ENCODE measurements at places on chromosomes 5 and 9.
A peak's percentile ranks its signal among the peaks of the same experiment; 100 is the strongest.

DNA sequence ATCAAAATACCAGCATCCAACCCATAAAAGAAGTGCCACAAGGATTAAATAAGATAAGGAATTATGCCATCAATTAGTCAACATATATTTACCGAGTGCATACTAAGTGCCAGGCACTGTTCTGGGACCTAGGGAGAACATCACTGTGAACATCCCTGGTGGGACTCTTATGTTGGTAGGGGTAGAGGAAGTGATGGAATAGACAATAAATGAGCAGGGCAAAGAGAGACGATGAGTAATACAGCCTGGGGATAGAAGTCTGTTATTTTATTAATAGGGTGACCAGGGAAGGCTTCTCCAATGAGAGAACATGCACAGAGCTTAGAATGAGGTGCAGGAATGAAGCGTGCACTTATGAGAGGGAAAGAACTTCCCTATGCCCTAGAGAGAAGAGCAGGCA is 47.4 kb upstream of the VLDLR start:
- no peak for DNase-seq

DNA sequence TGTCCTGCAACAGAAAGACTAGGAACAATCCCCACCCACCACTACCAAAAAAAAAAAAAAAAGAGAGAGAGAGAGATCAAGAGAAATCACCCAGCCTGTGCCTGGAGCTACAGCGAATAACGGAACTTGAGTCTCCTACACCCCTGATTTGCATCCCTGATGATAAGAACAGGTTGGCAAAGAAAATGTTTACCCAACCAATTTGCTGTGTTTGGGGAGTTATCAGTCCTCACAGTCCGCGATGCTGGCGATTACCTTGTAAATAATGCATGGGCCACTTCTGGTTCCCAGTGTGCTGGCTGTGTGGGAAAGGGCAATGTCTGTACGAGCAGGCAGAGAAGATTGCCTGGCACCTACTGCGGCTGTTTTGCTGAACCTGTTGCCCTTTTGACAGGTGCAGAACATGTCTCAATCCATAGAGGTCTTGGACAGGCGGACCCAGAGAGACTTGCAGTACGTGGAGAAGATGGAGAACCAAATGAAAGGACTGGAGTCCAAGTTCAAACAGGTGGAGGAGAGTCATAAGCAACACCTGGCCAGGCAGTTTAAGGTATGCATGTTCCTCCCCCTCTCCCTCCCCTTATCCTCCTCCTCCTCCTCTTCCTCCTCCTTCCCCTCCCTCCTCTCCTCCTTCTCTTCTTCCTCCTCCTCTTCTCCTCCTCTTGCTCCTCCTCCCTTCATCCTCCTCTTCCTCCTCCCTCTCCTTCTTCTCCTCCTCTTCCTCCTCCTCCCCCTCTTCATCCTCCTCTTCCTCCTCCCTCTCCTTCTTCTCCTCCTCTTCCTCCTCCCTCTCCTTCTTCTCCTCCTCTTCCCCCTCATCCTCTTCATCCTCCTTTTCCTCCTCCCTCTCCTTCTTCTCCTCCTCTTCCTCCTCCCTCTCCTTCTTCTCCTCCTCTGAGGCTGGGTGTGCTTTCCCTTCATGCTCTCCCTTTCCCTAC is 8.3 kb downstream of the OLFM1 start:
- no peak for DNase-seq

- no peak for DNase-seq
Measured at GRCh38 chr5:172740428-172741205, 30.4 kb downstream of the DUSP1 start.

GRCh38 chr5:41325074-41325473 is 111.7 kb upstream of the C6 start:
- no peak for DNase-seq

- DNase-seq, result peak; percentile 15
Measured at GRCh38 chr9:127828262-127829031, 25.8 kb downstream of the FPGS start.

- peak; percentile 58 for DNase-seq
Measured at GRCh38 chr5:78985116-78985724, at the start of gene ARSB. TSS of gene ARSB (minus strand) at chr5:78985310. CDS start at chr5:78985248, 62 bp downstream.

DNA sequence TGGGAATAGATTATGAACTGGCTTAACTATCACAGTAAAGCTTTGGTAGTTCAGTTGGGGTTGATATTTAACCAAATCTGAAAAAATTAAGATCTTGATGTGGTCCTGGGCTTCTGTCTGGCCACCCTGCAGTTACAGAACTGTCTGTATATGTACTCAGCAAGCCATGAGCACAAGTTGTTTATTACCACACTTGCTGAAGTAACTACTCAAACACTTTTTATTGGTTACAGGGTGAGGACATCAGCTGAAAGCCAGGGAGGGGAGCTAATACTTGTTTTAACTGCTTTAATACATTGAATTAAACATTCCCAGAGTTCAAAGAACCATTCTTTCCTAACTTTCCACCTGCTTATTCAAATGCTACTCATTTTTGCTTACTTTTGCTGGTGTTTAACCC is 29.4 kb upstream of the KCNN2 start:
- DNase-seq, result no peak

- no peak for DNase-seq
Measured at GRCh38 chr5:3347741-3348140, 247.9 kb upstream of the IRX1 start.

- DNase-seq, result no peak
Measured at GRCh38 chr5:76709762-76710161, 6.2 kb upstream of the F2R start.

DNA sequence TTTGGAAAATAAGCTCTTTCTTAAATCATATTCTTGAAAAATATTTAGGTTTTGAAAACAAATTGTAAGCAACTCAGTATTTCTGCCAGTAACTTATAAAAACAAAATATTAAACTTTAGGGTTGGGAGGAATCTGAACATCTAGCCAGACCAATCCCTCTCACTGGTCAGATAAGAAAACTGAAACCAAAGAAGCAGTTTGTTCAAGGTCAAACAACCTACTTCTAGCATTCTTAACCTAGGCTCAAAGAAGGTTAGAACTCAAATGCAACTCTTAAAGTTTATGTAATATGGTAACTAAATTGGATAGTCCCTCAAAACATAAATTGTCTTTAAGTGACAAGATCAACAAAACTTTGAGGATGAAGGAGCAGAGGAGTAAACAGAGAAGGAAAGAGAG is 374.9 kb upstream of the TNC start:
- DNase-seq, result no peak

GRCh38 chr9:130682421-130683121 is 11.0 kb upstream of the EXOSC2 start:
- peak; percentile 78 for DNase-seq

DNA sequence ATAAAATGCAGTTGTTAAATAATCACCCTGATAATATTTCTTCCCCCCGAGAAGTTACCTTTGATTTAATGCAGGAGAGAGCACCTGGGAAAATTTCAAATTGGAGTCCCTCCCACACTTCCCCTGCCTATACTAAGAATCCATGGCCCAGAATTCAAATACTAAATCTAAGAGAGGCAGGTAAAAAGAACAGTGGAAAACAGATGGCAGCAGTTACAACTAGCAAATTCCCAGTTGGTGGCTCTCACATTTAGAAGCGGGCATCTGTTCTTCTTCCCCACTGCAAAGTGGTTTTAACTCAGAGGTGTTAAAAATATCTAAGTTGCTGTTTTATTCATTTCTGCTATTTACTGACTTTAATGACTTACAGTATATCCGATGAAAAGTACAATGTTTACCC is 210.4 kb upstream of the ELAVL2 start:
- DNase-seq, result peak; percentile 11

- no peak for DNase-seq
Measured at GRCh38 chr9:137456864-137457405, 2.2 kb downstream of the NSMF start.

DNA sequence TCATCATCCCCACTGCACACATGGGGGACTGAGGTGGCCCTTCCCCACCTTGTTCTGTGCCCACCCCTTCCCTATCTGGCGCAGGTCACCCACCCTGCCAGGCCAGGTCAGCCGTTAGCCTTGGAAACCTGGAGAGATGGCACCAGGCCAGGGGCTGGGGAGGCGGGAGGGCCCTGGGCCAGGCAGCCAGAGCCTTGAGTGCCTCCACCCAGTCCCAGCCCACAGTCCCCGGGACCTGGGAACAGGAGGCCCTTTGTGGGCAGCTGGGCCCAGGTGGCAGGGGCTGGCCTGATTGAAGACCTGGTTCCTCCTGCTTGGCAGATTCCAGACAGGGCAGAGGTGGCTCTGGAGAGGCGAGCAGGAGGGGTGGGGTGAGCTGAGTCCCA is 70.6 kb downstream of the LRSAM1 start:
- DNase-seq, result no peak

DNA sequence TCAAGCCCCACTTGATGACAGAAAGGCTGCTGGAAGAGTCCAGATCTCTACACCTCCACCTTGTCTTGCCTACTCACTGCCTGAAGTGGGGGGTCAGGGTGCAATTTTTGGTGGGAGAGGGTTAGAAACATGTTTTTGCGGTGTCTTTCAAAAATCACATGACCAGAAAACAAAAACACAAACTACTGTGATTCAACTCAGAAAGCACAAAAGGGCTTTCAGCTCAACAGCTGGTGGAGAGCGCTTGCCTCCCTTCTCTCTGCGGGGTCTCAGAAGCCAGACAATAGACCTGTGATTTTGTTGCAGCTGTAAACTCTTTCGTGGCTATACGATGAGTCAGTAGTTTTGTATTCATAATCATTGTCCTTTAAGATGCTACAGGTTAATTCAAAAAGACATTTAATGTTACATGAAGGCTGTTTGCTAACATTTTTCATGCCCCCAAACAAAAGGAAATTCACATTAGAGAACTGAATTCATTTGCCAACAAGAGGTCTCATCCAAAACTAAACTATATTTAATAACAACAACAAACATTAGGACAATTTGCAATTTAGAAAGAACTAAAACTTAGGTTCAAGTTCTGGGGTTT is 172.6 kb upstream of the RAI14 start:
- DNase-seq, result peak; percentile 33

GRCh38 chr5:72189146-72189545 is 81.9 kb downstream of the MAP1B start:
- DNase-seq, result no peak

DNA sequence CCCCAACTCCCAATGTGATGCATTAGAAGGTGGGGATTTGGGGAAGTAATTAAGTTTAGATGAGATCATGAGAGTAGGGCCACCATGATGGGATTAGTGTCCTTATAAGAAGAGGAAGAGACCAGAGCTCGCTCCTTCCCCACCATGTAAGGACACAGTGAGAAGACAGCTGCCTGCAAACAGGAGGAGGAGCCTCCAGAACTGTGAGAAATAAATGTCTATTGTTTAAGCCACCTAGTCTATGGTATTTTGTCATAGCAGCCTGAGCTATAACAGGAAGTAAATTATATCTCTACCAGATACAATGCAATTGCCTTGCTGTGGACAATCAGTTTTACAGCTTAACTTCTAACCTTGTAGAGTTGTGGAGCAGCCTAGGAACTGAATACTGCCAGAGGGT is 58.0 kb downstream of the ANKRD33B start:
- DNase-seq, result no peak

DNA sequence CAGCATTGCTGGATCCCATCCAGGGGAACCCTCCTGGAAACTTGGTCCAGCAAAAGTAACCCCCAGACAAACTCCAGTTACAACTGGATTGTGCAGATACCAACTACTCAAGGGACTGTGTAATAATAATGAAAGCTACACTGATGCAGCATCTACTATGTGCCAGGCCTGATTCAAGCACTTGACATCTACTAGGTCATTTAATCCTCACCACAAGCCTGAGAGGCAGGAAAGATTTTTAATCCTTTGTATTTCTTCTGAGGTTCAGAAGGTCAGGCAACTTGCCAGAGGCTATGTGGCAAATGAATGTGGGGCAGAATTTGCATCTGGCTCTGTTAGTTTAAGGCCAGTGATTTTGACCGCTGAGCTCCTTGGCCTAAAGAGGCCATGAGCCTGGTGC is 29.5 kb upstream of the FOXI1 start:
- no peak for DNase-seq

DNA sequence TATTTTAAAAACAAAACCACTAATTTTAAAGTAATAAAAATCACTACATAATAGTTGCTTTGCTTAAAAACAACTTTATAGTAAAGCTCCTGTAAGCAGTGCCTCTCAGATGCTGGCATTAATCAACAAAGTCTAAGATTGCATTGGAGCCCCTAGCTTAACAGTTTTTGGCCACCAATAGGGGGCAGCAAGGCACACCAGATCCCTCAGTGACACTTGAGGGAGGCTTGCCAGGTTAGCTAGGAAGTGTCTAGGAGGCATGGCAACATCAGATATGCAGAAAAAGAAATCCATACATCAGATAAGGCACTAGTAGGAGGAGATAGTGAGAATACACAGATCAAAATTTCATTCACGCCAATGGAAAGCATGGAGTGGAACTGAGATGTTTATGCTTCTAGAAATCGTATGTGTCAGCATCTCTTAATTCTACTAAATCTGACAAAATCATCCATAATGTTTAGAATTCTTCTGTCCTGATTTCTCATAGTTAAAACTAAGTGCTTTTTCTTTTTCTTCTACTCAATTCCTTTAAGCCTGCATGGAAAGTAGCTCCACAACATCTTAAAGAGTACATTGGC is 73.6 kb upstream of the PAM start:
- DNase-seq, result peak; percentile 57

GRCh38 chr5:139385061-139386049 is 2.3 kb upstream of the SLC23A1 start:
- no peak for DNase-seq

- DNase-seq, result peak; percentile 62
Measured at GRCh38 chr5:161546470-161547301, at the start of gene GABRB2. TSS of gene GABRB2 (minus strand) at chr5:161546725. CDS start at chr5:161546643, 82 bp downstream.

DNA sequence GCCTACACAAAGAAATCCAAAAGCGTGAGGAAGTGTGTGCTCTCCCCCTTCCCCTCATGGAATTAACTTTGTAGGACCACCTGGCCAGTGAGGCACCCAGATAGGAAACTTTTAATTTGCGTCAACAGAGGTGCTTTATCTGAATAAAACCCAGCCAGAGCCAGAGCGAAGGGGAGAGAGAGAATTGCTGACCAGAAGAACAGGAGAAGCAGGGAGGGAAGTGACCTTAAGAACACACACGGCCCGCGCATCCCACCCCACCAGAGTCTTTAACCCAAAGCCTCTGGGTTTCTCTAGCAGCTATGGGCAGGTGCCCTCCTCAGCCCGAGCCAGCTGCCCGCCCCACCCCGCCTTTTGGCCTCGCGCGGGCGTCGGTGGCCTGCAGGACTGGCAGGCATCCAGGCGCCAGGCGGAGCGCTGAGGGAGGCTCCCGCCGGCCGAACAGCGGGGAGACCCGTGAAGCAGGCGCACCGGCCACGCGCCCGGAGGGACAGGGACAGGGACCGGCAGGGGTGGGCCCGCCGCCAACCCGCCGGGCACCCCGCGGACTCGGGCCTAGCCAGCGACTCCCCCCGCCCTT is 580 bp downstream of the ERAP1 start:
- peak; percentile 80 for DNase-seq

GRCh38 chr5:3490957-3491507 is 104.6 kb upstream of the IRX1 start:
- no peak for DNase-seq
